ENCODE measurements at places on chromosomes 11 and 22. TPM values are rescaled to one million over a fixed set of nuclear protein-coding genes. Genes with fewer than 3 reads are reported as not detected.
A peak's percentile ranks its signal among the peaks of the same experiment; 100 is the strongest.

- H3K36me3 ChIP-seq: no peaks in the 10 kb centered on the region
- H3K4me1 ChIP-seq: no peaks in the 10 kb centered on the region
- no peak overlapping the region for H3K4me3 ChIP-seq
- no peaks in the 10 kb centered on the region for H3K27me3 ChIP-seq
- DNase-seq: no peak
These were observed 82.2 kb downstream of the BUD13 start for GRCh38 chr11:116690611-116691010.

DNA sequence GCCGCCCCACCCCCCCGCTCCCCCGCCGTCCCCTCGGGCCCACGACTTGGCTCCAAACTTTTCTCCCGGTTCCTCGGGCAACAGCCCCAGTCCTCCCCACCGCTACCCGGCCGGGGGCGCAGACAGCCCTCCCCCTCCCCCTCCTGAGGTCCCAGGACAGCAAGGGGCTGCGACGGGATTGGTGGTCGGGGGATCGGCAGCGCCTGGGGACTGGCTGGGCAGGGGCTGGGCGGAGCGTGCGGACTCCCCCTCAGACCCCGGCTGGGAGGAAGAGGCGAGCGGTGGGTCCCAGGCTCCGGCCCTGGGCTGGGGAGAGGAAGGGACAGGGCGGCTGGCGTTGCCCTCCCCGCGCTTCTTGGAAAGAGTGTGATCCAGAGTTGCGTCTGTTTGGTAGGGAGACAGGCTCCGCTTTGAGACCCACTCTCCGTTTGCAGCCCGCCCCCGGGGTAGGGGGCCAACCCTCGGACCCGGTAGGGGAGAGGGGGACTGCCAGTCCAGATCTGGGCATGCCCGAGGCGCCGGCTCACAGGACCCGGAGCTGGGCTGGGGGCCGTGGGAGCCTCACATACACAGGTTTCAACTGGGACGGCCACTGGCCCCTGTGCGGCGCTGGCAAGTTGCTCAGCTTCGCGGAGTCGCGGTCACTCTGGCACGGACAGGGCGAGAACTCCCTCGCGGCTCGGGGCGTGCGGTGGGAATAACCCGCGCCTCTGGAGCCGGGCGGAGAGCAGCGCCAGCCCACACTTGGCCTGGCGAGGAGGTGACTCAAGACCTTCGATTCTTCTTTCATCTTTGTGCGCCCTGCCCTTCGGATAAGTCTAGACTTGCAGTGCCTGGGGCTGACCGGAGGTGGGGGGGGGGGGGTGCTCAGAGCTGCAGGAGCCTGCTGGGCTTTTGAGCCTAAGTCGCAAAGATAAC, 999 bp downstream of the TSKU start:
- DNase-seq: no peak
- peaks cover 61% of the 10 kb centered on the region for H3K27me3 ChIP-seq
- peak overlapping the region; percentile 48 for H3K4me3 ChIP-seq
- H3K36me3 ChIP-seq: no peaks in the 10 kb centered on the region
- no peak overlapping the region for H3K27ac ChIP-seq
- H3K4me1 ChIP-seq: no peaks in the 10 kb centered on the region

DNA sequence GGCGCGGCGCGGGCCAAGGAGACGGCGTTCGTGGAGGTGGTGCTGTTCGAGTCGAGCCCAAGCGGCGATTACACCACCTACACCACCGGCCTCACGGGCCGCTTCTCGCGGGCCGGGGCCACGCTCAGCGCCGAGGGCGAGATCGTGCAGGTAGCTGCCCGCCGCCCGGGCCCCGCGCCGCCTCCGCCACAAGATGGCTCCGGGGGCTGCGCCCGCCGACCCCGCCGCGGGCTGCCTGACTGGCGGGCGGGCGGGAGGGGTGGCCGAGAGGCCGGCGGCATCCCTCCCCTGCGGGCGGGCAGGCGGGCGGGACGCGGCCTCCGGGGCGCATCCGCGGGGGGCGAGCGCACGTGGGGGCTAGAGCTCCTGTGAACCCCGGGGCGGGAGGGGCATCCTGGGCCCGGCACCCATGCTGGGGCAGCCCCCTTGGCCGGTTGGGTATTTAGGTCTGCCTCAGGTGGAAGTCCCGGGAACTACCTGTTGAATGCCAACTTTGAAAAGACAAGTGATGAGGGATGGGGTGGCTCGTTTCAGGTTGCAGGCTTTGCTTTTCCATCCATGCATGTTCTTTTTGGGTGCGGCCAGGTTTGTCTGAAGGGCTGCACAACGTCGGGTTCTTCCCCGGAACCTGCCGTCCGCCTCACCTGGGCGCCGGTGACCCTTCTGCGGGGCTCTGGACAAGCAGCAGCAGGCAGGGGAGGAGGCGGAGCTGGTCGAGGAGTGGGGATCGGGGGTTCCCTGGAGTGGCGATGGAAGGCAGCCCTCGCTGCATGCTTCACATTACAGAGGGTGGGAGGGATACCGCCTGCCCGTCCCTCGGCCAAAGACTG, 760 bp downstream of the ZNRF3 start:
- H3K4me3 ChIP-seq: peak overlapping the region; percentile 59
- DNase-seq: peak; percentile 33
- H3K27ac ChIP-seq: no peak overlapping the region

GRCh38 chr22:28030473-28030872, 111.4 kb upstream of the PITPNB start:
- DNase-seq: no peak
- H3K36me3 ChIP-seq: peaks cover 11% of the 10 kb centered on the region
- peaks cover 19% of the 10 kb centered on the region for H3K27me3 ChIP-seq
- H3K4me3 ChIP-seq: no peak overlapping the region

DNA sequence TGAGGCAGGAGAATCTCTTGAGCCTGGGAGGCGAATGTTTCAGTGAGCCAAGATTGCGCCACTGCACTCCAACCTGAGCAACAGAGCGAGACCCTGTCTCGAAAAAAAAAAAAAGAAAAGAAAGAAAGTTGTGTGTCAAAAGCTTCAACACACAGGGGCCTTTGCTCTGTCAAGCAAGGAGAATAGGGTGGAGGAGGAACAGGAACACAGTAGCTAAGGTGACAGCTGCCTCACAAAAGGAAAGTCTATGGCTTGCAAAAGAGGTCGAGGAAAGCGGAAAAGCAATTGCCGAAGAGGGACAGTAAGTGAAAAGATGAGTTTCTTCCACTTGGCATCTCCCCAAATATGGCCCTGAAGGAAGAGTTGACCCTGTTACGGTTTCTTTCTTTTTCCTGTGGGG, 26.5 kb upstream of the TMA7B start:
- H3K27me3 ChIP-seq: no peaks in the 10 kb centered on the region
- no peak for DNase-seq
- H3K27ac ChIP-seq: peak overlapping the region; percentile 74

- DNase-seq: no peak
- no peaks in the 10 kb centered on the region for H3K36me3 ChIP-seq
- H3K4me1 ChIP-seq: peaks cover 40% of the 10 kb centered on the region
- peak overlapping the region; percentile 68 for H3K4me3 ChIP-seq
These were observed 4.7 kb upstream of the SHISA8 start for GRCh38 chr22:41919357-41920224.

DNA sequence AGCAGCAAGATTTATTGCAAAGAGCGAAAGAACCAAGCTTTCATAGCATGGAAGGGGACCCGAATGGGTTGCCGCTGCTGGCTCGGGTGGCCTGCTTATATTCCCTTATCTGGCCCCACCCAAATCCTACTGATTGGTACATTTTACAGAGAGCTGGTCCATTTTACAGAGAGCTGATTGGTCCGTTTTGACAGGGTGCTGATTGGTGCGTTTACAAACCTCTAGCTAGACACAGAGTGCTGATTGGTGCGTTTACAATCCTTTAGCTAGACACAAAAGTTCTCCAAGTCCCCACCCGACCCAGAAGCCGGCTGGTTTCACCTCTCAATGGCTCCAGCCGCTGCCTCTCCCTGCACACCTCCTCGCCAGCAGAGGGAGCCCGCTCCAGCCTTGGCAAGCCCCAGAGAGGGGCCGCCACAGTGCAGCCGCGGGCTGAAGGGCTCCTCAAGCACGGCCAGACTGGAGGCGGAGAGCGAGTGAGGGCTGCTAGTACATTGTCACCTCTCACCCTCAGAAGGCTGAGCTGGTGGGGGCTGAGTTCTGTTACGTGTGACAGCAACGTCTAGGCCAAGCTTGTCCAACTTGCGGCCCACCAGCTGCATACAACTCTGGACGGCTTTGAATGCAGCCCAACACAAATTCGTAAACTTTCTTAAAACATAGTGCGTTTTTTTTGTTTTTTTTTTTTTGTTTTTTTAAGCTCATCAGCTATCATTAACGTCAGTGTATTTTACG, 8.7 kb downstream of the PTH start:
- H3K36me3 ChIP-seq: no peaks in the 10 kb centered on the region
- H3K4me3 ChIP-seq: peak overlapping the region; percentile 23
- no peak overlapping the region for H3K27ac ChIP-seq
- H3K4me1 ChIP-seq: peaks cover 5% of the 10 kb centered on the region
- peak; percentile 63 for DNase-seq
- H3K27me3 ChIP-seq: no peaks in the 10 kb centered on the region

- no peak for DNase-seq
- no peaks in the 10 kb centered on the region for H3K27me3 ChIP-seq
- no peak overlapping the region for H3K4me3 ChIP-seq
- peaks cover 16% of the 10 kb centered on the region for H3K4me1 ChIP-seq
- no peaks in the 10 kb centered on the region for H3K36me3 ChIP-seq
These were observed 83.2 kb upstream of the TNRC6B start for GRCh38 chr22:40094485-40094884.

- H3K4me3 ChIP-seq: no peak overlapping the region
- no peak for DNase-seq
- H3K27ac ChIP-seq: no peak overlapping the region
- H3K4me1 ChIP-seq: peaks cover 8% of the 10 kb centered on the region
- peaks cover 13% of the 10 kb centered on the region for H3K36me3 ChIP-seq
- H3K27me3 ChIP-seq: no peaks in the 10 kb centered on the region
These were observed 8.5 kb upstream of the NUP50 start for GRCh38 chr22:45155050-45155840.

DNA sequence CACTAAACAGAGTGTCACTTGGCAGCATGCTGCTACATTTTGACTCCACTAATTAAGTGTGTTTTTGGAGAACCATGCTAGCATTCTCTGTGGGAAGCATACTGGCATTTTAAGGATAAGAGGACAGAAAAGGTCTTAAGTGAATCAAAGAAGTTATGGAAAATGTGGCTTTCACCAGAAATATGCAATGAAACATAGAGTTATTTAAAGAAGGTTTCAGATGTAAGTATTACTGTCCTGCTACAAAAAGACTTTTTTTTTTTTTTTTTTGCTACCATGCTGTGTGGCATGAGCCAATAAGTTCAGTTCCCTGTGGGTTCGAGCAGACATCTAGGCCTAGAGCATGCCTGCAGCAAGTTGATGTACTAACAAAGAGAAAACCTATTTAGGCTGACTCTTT, 187.6 kb downstream of the MSANTD4 start:
- H3K4me3 ChIP-seq: no peak overlapping the region
- no peak overlapping the region for H3K27ac ChIP-seq
- no peaks in the 10 kb centered on the region for H3K4me1 ChIP-seq
- no peaks in the 10 kb centered on the region for H3K36me3 ChIP-seq

GRCh38 chr11:133801356-133801755, 44.0 kb downstream of the SPATA19 start:
- H3K27ac ChIP-seq: no peak overlapping the region
- no peaks in the 10 kb centered on the region for H3K36me3 ChIP-seq
- no peak overlapping the region for H3K4me3 ChIP-seq
- DNase-seq: no peak
- no peaks in the 10 kb centered on the region for H3K4me1 ChIP-seq

DNA sequence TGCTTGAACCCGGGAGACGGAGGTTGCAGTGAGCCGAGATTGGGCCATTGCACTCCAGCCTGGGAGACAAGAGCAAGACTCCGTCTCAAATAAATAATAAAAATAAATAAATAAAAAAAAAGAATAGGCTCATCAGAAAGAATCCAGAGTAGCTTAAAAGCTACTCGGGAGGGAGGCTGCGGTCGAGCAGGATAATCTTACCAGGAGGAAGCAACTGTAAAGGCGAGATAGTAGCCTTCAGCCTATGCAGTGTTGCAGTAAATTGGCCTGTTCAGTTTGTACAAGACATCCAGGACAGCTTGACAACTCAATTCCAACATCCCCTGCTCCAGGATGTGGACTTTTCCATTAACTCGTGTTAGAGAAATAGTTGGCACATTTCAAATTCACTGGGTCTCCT, 1164.7 kb downstream of the LRRC4C start:
- no peaks in the 10 kb centered on the region for H3K4me1 ChIP-seq
- no peaks in the 10 kb centered on the region for H3K27me3 ChIP-seq
- no peak overlapping the region for H3K27ac ChIP-seq
- H3K36me3 ChIP-seq: no peaks in the 10 kb centered on the region
- no peak for DNase-seq
- H3K4me3 ChIP-seq: no peak overlapping the region

GRCh38 chr11:75325713-75326438, 25.6 kb downstream of the ARRB1 start:
- H3K4me3 ChIP-seq: no peak overlapping the region
- no peak overlapping the region for H3K27ac ChIP-seq
- H3K36me3 ChIP-seq: no peaks in the 10 kb centered on the region
- no peaks in the 10 kb centered on the region for H3K27me3 ChIP-seq
- DNase-seq: no peak

- no peak for DNase-seq
- no peak overlapping the region for H3K4me3 ChIP-seq
- peaks cover 10% of the 10 kb centered on the region for H3K4me1 ChIP-seq
These were observed 1181.6 kb downstream of the TBC1D22A start for GRCh38 chr22:47943729-47944700.

DNA sequence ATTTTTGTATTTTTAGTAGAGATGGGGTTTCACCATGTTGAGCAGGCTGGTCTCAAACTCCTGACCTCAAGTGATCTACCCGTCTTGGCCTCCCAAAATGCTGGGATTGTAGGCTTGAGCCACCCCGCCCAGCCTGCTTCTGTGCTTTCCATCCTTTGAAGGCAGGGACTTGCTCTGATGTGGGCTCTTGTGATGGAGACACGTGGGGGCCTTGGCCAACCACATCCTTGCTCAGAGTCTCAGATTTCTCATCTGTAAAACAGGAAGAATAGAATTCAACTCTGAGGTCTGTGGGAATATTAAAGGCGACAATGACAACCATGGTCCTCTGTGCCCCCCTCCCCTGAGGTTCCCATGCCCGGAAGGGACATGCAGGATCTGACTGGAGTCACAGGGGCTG, 3.8 kb upstream of the GGA1 start:
- H3K4me3 ChIP-seq: no peak overlapping the region
- peak; percentile 62 for DNase-seq
- no peaks in the 10 kb centered on the region for H3K27me3 ChIP-seq
- H3K36me3 ChIP-seq: no peaks in the 10 kb centered on the region

GRCh38 chr22:37824674-37825641, 1.8 kb downstream of the GALR3 start:
- no peaks in the 10 kb centered on the region for H3K36me3 ChIP-seq
- H3K27ac ChIP-seq: no peak overlapping the region
- H3K4me1 ChIP-seq: peaks cover 3% of the 10 kb centered on the region
- no peak overlapping the region for H3K4me3 ChIP-seq

- no peak overlapping the region for H3K27ac ChIP-seq
- no peaks in the 10 kb centered on the region for H3K36me3 ChIP-seq
- no peaks in the 10 kb centered on the region for H3K4me1 ChIP-seq
- no peak for DNase-seq
- H3K27me3 ChIP-seq: no peaks in the 10 kb centered on the region
- H3K4me3 ChIP-seq: no peak overlapping the region
These were observed 433.6 kb upstream of the DDI1 start for GRCh38 chr11:103602840-103603239.

- no peak for DNase-seq
- no peaks in the 10 kb centered on the region for H3K36me3 ChIP-seq
- H3K4me1 ChIP-seq: no peaks in the 10 kb centered on the region
- no peaks in the 10 kb centered on the region for H3K27me3 ChIP-seq
These were observed 53.3 kb upstream of the GLYAT start for GRCh38 chr11:58784995-58785394.

The OR8D1 gene
- not detected for total RNA-seq

The OR52I2 gene
- not detected for total RNA-seq

The TYR gene
- not detected for total RNA-seq

The KREMEN1 gene
- total RNA-seq: not detected

The CD248 gene
- 14.7 TPM for total RNA-seq

The PRDM10 gene
- total RNA-seq: 10.5 TPM

The SYT9 gene
- total RNA-seq: not detected

The NXPE1 gene
- total RNA-seq: not detected
